Aorta (tissue), 5 donors: ENCODE measurements at places on chromosomes 12 and 14. TPM values are rescaled to one million over a fixed set of nuclear protein-coding genes. Genes with fewer than 3 reads are reported as not detected.

HOXC4 gene
- total RNA-seq: 18.4 TPM

IAPP gene
- not detected for total RNA-seq

KRT1 gene
- total RNA-seq: 0.51 TPM

BCL2L14 gene
- total RNA-seq: not detected

TSPAN8 gene
- total RNA-seq: 7.5 TPM

- no peaks in the 10 kb centered on the region for H3K36me3 ChIP-seq
- no peaks in the 10 kb centered on the region for H3K27me3 ChIP-seq
- no peak overlapping the region for H3K27ac ChIP-seq
Observed at GRCh38 chr14:29028973-29029582, 262.5 kb downstream of the FOXG1 start.

GRCh38 chr14:94088516-94088915 lies 7.4 kb downstream of the IFI27L1 start:
- no peak overlapping the region for H3K4me3 ChIP-seq
- no peaks in the 10 kb centered on the region for H3K4me1 ChIP-seq

DNA sequence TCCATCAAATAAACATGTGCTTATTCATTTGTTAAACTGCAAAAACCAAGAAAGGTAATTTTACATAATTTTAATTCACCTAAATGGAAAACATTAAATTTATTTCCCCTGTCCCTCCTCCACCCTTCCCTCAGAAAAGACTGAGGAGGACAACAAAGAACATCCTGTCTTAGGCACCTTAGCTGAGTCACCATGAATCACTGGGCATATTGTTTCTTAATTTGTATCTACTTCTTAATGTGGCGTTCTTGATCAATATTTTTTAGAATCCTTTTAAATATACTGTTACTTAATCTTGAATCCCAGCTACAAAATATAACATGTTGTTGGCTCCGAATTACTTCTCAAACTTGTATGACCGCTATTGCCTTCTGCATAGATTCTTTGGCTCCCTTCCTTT lies 23.5 kb downstream of the SIX6 start:
- H3K4me1 ChIP-seq: no peaks in the 10 kb centered on the region
- no peaks in the 10 kb centered on the region for H3K27me3 ChIP-seq
- H3K36me3 ChIP-seq: no peaks in the 10 kb centered on the region

- no peak overlapping the region for H3K4me3 ChIP-seq
- H3K4me1 ChIP-seq: no peaks in the 10 kb centered on the region
- H3K36me3 ChIP-seq: no peaks in the 10 kb centered on the region
- DNase-seq: no peak
- H3K27me3 ChIP-seq: no peaks in the 10 kb centered on the region
Observed at GRCh38 chr12:19052689-19053088, 76.8 kb upstream of the PLEKHA5 start.

DNA sequence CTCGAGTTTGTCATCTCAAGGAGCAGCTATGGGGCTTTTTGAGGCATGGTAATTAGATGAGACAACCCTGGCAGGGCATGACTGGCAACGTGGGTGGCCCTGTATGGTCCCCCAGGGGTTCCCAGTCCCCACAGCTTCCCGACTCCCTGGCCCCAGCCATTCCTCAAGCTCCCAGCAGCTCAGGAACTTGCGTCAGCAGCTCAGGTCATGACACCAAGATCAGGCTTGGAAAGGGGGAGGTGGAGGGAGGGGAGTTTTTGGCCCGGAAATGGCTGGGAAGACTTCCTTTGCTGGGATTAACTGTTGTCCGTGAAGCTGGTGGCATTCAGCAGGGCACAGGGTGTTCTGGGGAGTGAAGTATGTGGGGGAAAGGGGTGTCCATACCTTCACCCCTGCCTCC lies 10.4 kb upstream of the NRIP2 start:
- H3K27me3 ChIP-seq: no peaks in the 10 kb centered on the region
- DNase-seq: no peak
- H3K4me1 ChIP-seq: no peaks in the 10 kb centered on the region
- H3K4me3 ChIP-seq: no peak overlapping the region
- no peak overlapping the region for H3K27ac ChIP-seq

DNA sequence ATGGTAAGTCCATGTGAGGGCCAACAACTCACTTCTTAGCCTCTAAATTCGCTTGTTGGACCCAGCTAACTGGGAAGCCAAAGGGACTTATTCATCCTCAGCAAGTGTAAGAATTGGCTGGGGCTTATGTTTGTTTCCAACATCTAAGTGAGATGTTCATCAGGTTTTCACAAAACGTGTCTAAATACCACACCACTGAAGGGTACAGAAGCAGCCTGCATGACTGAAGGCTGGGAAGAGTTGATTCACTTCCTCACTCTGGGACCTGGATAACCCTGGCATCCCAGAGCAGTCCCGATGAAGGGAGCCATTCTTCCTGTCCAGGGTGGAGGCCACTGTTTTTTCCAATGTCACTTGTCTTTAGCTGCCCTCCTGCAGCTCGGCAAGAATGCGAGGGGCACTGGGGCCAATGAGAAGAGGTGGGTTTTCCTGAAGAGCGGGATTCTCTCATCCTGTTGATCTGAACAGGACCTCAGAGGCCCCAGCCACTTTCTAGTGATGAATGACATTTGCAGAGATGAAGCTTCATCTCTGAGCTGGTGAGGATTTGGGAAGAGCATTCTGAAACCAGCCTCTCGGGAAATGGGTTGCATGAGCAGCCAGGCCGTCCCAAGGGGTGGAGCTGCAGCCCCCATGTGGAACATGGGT lies 12.2 kb upstream of the COL2A1 start:
- no peaks in the 10 kb centered on the region for H3K27me3 ChIP-seq
- no peak for DNase-seq
- no peak overlapping the region for H3K27ac ChIP-seq
- no peaks in the 10 kb centered on the region for H3K36me3 ChIP-seq
- no peaks in the 10 kb centered on the region for H3K4me1 ChIP-seq
- H3K4me3 ChIP-seq: no peak overlapping the region

DNA sequence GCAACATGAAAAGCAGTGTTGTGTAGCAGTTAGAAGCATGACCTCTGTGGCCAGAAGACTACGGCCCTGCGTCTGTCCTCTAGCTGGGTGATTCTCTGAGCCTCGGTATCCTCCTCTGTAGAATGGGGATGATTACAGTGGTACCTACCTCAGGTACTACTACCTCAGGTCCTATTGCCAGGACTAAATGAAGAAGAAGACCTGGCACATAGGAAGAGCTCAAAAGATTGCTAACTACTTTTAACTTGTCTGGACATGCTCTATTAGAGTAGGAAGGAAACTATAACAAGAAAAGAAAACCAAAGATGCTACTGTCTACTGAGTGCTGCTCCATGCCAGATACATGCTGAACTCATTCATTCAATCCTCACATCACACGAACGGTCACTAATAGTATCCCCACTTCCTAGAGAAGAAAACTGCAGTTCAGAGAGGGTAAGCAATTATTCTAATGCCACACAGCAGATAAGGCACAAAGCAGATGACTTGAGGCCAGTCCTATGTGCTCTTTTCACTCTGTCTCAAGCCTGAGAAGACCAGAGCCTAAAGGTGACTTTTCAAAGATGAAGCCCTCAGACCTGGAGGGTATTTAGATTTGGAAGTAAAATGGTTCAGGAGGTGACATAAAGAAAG lies 108.1 kb upstream of the HIF1A start:
- peak overlapping the region; percentile 80 for H3K27ac ChIP-seq
- no peak overlapping the region for H3K4me3 ChIP-seq
- H3K27me3 ChIP-seq: no peaks in the 10 kb centered on the region
- peaks cover 17% of the 10 kb centered on the region for H3K4me1 ChIP-seq
- no peaks in the 10 kb centered on the region for H3K36me3 ChIP-seq

DNA sequence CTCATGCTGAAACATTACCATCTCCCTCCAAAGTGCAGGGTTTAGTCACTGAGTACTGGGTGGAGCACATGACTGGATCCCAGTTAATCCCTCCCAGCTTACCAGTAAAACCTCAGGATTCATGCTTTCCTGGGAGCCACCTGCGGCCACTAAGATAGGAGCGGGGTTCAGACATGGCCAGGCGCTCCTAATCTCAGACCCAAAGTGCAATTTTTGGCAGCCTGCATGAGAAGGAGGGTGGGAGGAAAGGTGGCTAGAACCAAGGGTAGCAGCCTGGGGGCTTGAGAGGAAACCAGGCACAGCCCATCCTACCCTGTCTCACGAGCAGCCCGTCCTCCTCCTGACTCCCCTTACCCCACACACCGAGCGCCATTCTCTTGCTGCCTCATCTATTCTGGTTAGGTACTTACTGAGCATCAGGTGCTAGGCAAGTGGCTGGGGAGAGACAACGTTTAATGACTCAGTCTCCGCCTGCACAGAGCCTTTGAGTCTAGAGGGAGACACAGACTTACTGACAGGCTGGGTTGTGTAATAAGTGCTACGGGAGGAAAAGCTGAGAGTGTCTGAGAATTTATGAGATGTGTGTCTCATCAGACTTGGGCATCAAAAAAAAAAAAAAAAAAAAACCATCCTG lies 9.9 kb downstream of the GPRC5A start:
- DNase-seq: peak; percentile 77
- H3K27me3 ChIP-seq: no peaks in the 10 kb centered on the region
- H3K27ac ChIP-seq: peak overlapping the region; percentile 99

GRCh38 chr12:10779103-10779502 lies 23.3 kb downstream of the TAS2R7 start:
- H3K27ac ChIP-seq: no peak overlapping the region
- no peaks in the 10 kb centered on the region for H3K4me1 ChIP-seq
- H3K36me3 ChIP-seq: no peaks in the 10 kb centered on the region
- H3K4me3 ChIP-seq: no peak overlapping the region
- DNase-seq: no peak

DNA sequence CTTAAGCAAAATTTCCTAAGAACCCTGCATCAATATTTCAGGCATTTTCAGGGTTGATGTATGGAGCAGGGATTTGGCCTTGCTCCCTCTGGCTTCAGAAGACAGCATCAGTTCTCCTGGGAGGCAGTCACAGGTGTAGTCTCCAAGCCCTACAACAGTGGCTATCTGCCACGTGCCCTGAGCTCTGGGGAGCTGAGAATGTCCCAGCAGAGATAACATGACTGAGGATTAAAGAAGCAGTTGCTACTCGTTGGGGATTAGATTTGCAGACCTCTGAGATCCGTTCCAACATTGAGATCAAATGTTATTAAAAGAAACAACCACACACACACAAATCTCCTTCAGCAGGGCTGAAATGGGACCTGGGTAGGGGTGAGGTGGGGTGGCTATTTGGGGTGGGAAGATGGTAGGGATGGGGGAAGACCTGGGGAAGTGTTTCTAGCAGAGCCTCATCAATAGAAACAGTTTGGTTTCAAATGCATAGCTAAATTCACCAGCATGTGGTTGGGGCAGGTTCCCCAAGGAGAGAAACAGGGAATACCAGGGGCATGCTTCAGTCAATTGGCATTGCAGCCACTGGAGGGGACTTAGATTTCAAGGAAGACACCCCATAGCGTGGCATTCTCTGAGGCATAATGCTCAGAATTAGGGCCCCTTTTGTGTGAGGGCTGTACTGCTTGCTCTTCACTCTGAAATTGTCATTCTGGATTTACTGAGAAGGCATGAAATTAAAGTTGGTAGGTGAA lies 15.2 kb upstream of the FAM234B start:
- H3K27me3 ChIP-seq: no peaks in the 10 kb centered on the region
- H3K36me3 ChIP-seq: no peaks in the 10 kb centered on the region
- H3K4me3 ChIP-seq: no peak overlapping the region

DNA sequence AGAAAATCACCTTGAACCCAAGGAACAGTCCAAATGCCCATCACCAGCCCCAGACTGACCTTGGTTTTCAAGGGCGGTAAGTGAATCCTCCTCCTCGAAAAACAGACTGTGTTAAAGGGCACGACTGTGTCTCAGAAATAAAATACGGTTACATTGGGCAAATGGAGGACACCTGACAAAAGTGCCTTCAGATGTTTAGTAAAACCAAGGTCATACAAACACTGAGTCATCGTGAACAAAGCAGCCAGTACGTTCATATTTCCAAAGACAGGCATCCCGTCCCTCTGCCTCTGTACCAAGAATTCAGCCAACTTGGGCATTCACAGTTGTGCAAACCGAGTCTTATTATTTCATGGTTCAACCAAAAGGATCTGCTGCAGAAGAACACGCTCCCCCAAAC lies 25.9 kb downstream of the FOXN3 start:
- no peaks in the 10 kb centered on the region for H3K36me3 ChIP-seq
- no peak overlapping the region for H3K4me3 ChIP-seq
- H3K27me3 ChIP-seq: no peaks in the 10 kb centered on the region
- peaks cover 3% of the 10 kb centered on the region for H3K4me1 ChIP-seq
- no peak overlapping the region for H3K27ac ChIP-seq
- DNase-seq: no peak

- no peaks in the 10 kb centered on the region for H3K27me3 ChIP-seq
- H3K4me1 ChIP-seq: no peaks in the 10 kb centered on the region
- H3K4me3 ChIP-seq: no peak overlapping the region
- no peak for DNase-seq
- H3K27ac ChIP-seq: no peak overlapping the region
Observed at GRCh38 chr14:71322655-71323250, 415.5 kb downstream of the PCNX1 start.

DNA sequence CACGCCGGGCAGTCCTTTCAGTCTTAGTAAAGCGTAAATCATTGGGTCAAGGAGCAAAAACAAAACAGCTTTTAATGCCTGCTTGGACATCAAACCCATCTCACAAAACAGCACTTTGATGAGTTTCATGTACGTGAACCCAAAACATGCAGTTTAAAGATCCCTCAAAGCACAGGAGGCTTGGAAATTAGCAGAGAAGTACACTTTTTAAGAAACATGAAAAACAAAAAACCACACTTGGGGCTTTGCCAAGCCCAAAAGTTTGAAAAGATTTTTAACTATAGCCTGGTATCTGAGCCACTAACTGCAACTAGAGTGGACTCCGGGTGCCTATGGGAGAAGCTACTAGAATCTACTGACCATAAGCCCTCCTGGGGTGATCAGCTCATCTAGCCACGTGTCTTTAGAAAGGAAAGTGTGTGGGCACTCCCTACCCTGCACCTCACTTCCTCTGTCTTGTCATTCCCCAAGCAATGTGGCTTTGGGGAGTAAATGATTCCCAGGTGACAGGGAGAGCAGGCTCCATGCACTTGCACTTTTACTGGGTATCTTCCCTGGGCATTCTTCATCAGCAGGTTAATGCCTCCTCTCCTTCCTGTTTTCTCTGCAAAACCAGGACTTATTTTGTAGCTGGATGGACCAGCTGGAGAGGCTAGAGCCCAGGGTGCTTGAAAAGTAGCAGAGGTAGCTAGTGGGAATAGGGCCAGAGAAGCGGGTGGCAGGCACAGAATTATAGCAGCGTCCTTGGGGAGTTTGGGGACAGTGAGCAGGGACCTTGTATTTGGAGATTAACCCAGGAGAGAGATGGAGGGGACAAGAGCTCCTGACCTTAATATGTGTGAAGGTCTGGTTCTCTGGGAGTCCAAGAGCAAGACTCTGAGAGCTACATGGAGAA lies 339.3 kb downstream of the BCL11B start:
- no peaks in the 10 kb centered on the region for H3K27me3 ChIP-seq
- H3K27ac ChIP-seq: no peak overlapping the region
- no peaks in the 10 kb centered on the region for H3K4me1 ChIP-seq
- H3K4me3 ChIP-seq: no peak overlapping the region

- H3K4me1 ChIP-seq: no peaks in the 10 kb centered on the region
- H3K4me3 ChIP-seq: peak overlapping the region; percentile 65
- H3K27me3 ChIP-seq: no peaks in the 10 kb centered on the region
- no peak overlapping the region for H3K27ac ChIP-seq
- H3K36me3 ChIP-seq: no peaks in the 10 kb centered on the region
- peak; percentile 76 for DNase-seq
Observed at GRCh38 chr12:44876544-44877410, 662 bp upstream of the NELL2 start.
